ENCODE measurements at places on chromosomes 2 and 18. TPM values are rescaled to one million over a fixed set of nuclear protein-coding genes. Genes with fewer than 3 reads are reported as not detected.
A peak's percentile ranks its signal among the peaks of the same experiment; 100 is the strongest.

The PSMA8 gene
- not detected for total RNA-seq

The PID1 gene
- total RNA-seq, result 7.0 TPM

The REG3A gene
- not detected for total RNA-seq

- no peaks in the 10 kb centered on the region for H3K27me3 ChIP-seq
- no peaks in the 10 kb centered on the region for H3K36me3 ChIP-seq
- H3K4me1 ChIP-seq, result no peaks in the 10 kb centered on the region
- DNase-seq, result no peak
- H3K4me3 ChIP-seq, result no peak overlapping the region
Observed at GRCh38 chr18:52160636-52161035, 179.4 kb upstream of the DCC start.

- H3K36me3 ChIP-seq, result no peaks in the 10 kb centered on the region
- no peak overlapping the region for H3K4me3 ChIP-seq
- H3K27me3 ChIP-seq, result peaks cover 4% of the 10 kb centered on the region
- H3K27ac ChIP-seq, result no peak overlapping the region
- peak; percentile 59 for DNase-seq
- H3K4me1 ChIP-seq, result peaks cover 22% of the 10 kb centered on the region
Observed at GRCh38 chr2:219433666-219434467, 776 bp upstream of the SPEG start.

GRCh38 chr2:201183365-201183727 lies 405 bp downstream of the CASP10 start:
- peak overlapping the region; percentile 58 for H3K27ac ChIP-seq
- H3K4me3 ChIP-seq, result peak overlapping the region; percentile 82
- DNase-seq, result no peak
- peaks cover 1% of the 10 kb centered on the region for H3K36me3 ChIP-seq
- H3K4me1 ChIP-seq, result peaks cover 12% of the 10 kb centered on the region

- DNase-seq, result no peak
- 0 out of 2 replicates have a peak, but pooled peaks cover 4% of the 10 kb centered on the region for H3K36me3 ChIP-seq
- H3K4me3 ChIP-seq, result no peak overlapping the region
- peaks cover 17% of the 10 kb centered on the region for H3K4me1 ChIP-seq
Observed at GRCh38 chr2:217065012-217065290, 205.1 kb upstream of the TNP1 start.

Measured in HFFc6 (cell line).